Hypothalamus (tissue), 51 donors: ENCODE measurements at places on chromosomes 4 and X.

GRCh38 chrX:8048466-8048865, 121.3 kb upstream of the PNPLA4 start:
- no peak for DNase-seq

DNA sequence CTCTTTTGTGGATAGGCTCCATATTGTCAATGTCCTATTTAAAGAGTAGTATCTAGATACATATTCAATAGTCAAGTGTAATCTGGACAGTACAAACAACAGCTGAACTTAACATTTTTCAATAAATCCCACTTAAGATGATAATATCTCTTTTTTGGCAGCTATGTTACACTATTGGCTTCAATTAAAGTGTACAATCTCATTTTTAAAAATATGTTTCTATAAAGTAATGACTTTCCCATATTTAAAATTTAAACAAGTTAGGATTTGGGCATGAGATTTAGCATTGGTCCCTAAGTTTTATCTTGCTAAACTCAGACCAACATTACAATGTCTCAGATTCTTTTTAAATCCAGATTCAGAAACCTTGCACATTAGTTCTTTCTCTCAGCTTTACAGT, 7.9 kb upstream of the JCHAIN start:
- DNase-seq, result no peak

DNA sequence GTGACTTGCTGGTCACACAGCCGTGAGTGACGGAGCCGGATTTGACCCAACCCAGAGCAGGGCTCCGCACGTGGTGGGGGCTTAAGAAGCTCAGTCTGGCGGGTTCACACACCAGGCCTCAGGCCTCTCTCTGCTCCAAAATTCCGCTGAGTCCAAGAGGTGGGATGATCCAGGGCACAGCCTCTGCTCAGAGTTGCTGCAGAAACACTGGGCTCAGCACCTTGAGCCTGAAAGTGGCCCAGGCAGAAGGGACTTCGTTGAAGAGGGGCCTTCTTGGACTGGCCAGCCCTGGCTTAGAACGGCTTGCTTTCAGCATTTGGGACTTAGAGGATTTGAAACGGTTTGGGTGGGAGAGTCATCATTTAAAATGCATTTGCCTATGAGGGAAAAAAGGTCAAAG, 21.2 kb downstream of the EVC start:
- no peak for DNase-seq

DNA sequence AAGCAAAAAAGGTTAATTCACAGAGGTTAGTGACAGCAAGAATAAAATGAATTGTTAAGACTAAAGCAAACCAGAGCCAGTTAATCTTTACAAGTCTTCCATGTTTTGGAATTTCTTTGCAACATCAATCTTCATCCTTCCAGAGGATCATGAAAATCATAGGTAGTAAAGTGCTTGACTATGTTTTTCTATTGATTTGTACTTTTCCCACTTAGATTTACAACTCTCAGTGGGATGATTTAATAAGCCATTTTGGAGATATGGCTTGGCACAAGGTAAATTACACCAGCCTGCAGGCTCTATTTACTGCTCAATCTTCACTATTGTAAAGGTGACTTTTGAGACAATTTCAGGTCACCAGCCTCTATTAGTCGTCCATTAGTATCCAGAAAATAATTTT, 26.5 kb downstream of the MSL3 start:
- no peak for DNase-seq

- DNase-seq, result no peak
Measured at GRCh38 chrX:119481323-119481801, 13.1 kb downstream of the SLC25A5 start.

DNA sequence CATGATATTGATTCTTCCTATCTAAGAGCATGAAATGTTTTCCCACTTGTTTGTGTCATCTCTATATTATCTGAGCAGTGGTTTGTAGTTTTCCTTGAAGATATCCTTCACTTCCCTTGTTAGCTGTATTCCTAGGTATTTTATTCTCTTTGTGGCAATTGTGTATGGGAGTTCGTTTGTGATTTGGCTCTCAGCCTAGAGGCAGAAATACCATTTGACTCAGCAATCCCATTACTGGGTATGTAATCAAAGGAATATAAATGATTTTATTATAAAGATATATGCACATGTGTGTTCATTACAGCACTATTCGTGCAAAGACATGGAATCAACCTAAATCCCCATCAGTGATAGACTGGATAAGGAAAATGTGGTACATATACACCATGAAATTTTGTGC, 172.7 kb upstream of the IL15 start:
- DNase-seq, result no peak

- DNase-seq, result no peak
Measured at GRCh38 chrX:120774606-120775005, 101.1 kb downstream of the CT47B1 start.

- no peak for DNase-seq
Measured at GRCh38 chrX:126580877-126581276, 28.3 kb upstream of the DCAF12L1 start.

DNA sequence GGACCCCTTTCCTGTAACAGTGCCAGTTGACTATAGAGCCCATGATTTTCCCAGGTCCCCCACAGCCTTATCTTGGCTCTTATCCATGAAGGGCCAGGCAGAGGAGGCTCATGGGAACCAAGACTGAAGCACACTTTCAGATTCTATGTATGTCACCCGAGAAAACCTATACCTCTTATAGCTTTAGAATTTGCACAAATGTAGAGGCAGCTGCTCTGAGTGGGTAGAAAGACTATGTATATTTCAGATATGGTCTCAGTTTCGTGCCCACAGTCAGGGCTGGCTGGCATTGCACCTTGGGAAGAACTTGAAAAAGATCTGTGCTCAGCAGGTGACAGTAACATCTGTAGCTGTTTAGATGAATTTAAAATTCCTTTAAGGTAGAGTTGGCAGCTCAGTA, 8.3 kb upstream of the LNX1 start:
- DNase-seq, result no peak

DNA sequence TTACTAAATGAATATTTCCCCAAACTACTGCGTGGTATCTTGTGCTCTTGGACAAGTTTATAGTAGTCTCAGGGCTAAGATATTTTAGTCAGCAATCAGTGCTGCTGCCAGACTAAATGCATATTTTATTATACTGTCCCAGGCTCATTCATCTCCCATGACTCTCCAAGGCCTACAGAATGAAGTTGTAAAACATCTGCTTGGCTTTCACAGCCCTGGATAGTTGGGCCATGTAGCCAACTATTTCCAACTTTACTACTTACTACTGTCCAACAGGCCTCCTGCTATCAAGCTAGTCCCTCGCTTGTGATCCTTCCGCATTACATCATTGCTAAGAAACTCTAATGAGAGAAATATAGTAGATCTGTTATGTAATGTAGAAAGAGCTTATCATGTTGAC, 31.4 kb downstream of the MAGEB16 start:
- DNase-seq, result no peak
